ENCODE measurements at places on chromosomes 13 and 19.
A peak's percentile ranks its signal among the peaks of the same experiment; 100 is the strongest.

- no peak for DNase-seq
Observed at GRCh38 chr19:14715841-14716240, 26.0 kb downstream of the ZNF333 start.

GRCh38 chr13:36804588-36804987 is 14.4 kb upstream of the RFXAP start:
- no peak for DNase-seq

- DNase-seq, result no peak
Observed at GRCh38 chr19:49333811-49334288, 1.4 kb upstream of the CD37 start.

GRCh38 chr13:46476174-46476573 is 76.8 kb upstream of the LRCH1 start:
- no peak for DNase-seq

- peak; percentile 79 for DNase-seq
Observed at GRCh38 chr19:57934820-57935665, at the start of gene ZNF418. Gene ZNF418, minus strand, starts transcription at chr19:57935402. Its CDS starts 1,580 bp downstream, at chr19:57933822.

DNA sequence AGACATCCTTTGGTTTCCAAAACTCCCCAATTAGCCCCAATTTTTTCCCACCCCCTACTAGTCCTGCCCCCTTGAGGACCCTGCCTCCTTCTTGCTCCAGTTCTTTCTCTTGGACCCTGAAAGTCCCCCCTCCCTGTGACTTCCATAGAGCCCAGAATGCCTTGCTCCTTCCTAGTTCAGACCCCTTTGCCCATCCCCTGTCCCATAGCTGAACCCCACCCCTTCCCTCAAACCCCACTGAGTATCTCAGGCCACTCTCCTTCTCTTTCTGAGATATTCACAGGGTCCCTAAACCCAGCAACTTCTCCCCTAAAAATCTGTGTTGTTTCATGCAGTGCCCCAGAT is 1.1 kb upstream of the LRFN1 start:
- DNase-seq, result no peak

DNA sequence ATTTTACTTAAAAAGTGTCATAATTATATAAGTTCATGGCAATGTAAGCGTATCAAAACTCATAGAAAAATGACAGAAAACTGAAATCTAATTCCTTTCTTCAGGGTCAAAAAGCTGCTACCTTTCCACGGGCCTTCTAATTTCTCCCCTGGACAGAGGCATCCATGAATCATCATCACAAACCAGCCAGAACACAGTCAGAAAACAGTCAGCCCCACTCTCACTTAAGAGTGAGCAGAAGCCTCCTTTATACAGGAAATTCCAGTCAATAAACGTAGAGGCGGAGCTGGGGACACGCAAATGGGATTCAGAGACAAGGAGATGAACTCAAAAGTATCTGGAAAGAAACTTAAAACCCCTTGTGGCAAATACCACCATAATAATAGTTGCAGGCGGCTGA is 54.2 kb upstream of the ABCC4 start:
- DNase-seq, result no peak

- no peak for DNase-seq
Observed at GRCh38 chr13:77328819-77329132, 1.9 kb upstream of the MYCBP2 start.

DNA sequence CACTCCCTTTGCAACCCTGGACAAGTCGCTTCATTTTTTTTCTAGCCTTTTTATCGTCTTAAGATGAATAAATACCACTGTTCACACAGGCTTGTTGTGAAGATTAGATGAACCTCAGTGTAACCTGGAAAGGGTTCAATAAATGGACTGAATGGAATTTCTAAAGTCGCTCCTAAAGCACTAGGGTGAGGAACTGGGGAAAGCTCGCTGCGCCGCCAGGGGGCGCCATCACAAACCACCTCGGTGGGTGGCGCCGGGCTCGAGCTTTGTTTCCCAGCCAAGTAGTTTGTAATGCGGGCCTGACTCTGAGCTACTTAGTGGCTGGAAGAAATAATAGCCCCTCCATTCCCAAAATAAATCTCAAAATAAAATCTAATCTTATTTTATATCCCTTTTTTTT is 2.2 kb upstream of the CEACAM6 start:
- no peak for DNase-seq

- DNase-seq, result no peak
Observed at GRCh38 chr19:12425236-12425887, 15.5 kb downstream of the ZNF443 start.

GRCh38 chr13:30027569-30028455 is 177.4 kb upstream of the UBL3 start:
- DNase-seq, result no peak

- DNase-seq, result no peak
Observed at GRCh38 chr13:113004126-113004525, 35.1 kb downstream of the MCF2L start.

- DNase-seq, result no peak
Observed at GRCh38 chr19:18665771-18666202, 17.7 kb upstream of the CRTC1 start.
